Stimulated activated CD8-positive, alpha-beta memory T cell treated with anti-CD3 and anti-CD28 coated beads, Interleukin-7, amount 100 ng/mL, for 1 hour (primary cell): ENCODE measurements at places on chromosomes 1 and 21.

GRCh38 chr1:55213151-55213884, 1.8 kb downstream of the USP24 start:
- no peak for DNase-seq

DNA sequence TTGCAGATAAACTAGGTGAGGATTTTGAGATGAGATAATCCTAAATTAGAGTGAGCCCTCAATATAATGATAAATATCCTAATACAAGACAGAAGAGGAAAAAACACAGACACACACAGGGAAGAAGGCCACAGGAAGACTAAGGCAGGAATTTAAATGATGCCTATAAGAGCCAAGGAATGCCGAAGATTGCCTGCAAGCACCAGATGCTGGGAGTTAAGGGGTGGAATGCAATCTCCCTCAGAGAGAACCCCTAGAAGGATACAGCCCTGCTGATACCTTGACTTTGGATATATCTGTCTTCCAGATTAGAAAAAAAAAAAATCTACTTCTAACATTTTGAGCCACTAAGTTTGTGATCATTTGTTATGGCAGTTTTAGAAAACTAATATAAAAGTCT, 299.7 kb upstream of the PRMT6 start:
- DNase-seq, result no peak

DNA sequence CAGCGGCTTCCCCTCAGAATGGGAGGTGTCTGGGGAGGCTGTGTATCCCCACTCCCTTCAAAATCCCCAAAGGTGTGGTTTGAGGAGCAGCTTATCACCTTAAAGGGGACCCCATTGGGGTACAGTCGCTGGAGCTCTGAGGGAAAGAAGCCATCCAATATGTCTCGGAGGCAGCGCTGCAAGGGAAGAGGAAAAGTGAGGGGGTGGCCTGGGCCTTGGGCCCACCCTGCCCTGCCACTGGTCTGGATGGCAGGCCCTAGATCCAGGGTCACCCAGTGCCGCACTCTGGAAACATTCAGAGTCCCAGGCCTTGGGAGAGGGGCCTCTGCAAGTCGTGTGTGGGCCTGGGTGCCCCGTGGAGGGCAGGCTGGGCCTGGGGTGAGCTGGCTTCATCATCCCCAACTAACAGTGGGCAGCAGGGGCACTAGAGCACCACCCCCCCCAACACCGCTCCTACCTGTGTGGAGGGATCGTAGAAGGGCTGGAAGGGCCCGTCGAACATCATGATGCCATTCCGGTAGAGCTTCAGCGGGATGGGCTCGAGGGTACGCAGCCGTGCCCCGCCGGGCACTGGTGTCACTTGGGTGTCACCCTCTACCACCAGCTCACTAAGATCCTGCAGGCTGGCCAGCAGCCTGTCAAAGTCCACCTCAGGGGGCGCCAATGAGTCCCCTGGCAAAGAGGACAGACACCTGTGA, 5.6 kb downstream of the SH3BGRL3 start:
- no peak for DNase-seq

DNA sequence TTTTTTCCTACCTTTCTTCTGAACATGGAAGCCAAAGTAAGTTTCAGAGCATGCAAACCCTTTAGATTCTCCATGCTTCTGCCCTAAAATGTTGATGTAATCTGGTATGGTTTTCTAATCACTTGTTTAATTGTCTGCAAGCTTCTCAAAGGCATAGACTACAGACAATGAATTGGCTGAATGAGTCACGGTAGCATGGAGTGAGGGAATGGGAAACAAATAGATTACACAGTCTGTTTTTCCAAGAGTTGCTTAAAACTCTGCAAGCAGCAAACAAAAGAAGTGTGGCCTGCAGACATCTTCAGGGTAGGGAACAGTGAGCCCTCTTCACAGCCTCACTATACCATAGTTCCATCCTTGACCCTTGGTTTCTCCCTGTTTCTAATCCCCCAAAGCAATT, 326.0 kb downstream of the BARHL2 start:
- DNase-seq, result no peak

DNA sequence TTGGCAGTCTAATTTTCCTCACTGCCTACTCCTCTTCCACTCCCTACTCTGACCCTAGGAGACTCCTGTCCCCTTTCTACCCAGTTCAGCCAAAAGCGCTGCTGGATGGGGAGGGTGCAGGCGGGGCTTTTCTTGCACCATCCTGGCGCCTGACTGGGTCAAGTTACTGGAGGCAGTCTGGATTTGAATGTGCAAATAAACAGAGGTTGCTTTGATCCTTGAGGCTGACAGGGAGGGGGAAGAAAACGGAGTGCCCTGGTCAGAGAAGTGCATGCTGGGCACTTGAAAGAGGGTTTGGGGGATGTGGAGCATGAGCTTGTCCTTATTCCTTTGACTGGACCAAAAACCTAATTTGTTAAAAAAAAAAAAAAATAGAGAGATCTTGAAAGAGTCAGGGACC, 76.8 kb upstream of the SOX13 start:
- no peak for DNase-seq

GRCh38 chr1:239896569-239896968, 195.1 kb upstream of the FMN2 start:
- DNase-seq, result no peak

GRCh38 chr1:37667023-37667671, 25.2 kb upstream of the CDCA8 start:
- DNase-seq, result no peak

DNA sequence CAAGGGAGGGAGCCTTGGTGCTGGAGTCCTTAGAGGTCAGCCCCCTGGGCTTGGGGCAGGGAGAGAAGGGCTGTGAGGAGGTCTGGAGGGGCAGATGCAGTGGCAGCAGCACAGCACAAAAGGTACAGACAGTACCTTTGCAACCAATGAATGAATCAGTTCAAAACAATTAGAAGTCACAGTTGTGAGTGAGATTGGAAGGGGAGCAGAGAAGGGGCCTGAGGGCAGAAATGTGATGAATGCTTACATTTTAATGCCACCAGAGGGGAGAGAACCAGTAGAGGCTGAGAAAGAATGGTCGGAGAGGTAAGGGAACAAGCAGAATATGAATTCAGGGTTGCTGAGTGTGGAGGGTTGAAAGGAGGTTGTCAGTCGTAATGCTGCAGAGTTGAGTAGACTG, 24.2 kb downstream of the CAMTA1 start:
- no peak for DNase-seq

DNA sequence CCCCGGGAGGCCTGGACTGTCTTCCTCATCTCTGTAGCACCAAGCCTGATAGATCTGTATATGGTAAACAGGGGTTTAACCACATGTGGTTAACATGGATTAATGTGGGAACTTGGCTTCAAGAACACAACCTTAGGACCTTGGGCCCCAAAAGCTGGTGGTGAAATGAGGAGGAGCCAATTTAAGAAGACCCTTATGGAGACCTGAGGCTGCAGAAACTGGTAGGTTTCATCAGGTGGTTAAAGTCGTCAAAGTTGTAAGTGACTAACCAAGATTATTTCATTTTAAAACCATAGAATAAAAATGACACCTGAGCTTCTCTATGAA, 14.0 kb downstream of the THEMIS2 start:
- no peak for DNase-seq

- no peak for DNase-seq
These were observed 15.4 kb downstream of the ABCA4 start for GRCh38 chr1:94105581-94105952.
